Ovary (tissue), 10 donors: ENCODE measurements at places on chromosomes 4 and X.

DNA sequence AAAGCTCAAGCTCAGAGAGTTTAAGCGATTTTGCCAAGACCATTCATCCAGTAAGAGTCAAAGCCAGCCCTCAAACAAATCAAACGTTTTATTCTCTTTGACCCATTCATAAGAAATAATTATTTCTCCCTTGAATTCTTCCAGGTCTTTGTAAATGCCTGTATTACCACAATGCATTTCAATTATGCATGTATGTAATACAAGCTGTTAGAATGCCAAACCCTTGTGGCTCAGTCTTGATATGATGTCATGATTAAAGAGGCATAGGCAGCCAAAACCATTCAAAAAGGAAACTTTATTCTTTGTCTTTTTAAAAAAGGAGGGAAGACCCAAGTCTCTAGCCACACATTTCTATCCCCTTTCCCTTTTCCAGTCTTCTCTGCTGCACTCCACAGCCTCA lies 56.5 kb upstream of the PGM2 start:
- H3K4me3 ChIP-seq: no peak overlapping the region
- H3K27ac ChIP-seq: no peak overlapping the region
- H3K36me3 ChIP-seq: no peaks in the 10 kb centered on the region
- H3K4me1 ChIP-seq: no peaks in the 10 kb centered on the region
- DNase-seq: no peak
- H3K27me3 ChIP-seq: no peaks in the 10 kb centered on the region

DNA sequence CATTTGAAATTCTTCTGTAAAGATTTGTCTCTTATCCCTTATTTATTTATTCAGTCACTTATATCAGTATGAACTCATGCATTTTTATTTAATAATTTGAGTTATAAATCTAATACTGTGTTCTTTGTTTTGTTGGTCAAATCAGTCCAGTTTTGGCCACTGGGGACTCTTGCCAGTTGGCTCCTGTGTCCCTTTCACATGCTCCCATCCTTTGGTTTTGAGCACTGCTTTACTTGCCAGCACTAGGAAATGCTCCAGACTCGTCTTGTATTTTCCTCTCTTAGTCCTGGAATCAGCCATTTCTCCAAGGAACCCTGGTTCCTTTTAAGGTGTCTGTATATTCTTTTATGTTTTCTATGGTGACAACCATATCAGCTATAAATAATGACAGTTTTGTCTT lies 28.1 kb downstream of the KANTR start:
- no peaks in the 10 kb centered on the region for H3K27me3 ChIP-seq
- no peaks in the 10 kb centered on the region for H3K36me3 ChIP-seq
- no peak overlapping the region for H3K4me3 ChIP-seq
- no peaks in the 10 kb centered on the region for H3K4me1 ChIP-seq

DNA sequence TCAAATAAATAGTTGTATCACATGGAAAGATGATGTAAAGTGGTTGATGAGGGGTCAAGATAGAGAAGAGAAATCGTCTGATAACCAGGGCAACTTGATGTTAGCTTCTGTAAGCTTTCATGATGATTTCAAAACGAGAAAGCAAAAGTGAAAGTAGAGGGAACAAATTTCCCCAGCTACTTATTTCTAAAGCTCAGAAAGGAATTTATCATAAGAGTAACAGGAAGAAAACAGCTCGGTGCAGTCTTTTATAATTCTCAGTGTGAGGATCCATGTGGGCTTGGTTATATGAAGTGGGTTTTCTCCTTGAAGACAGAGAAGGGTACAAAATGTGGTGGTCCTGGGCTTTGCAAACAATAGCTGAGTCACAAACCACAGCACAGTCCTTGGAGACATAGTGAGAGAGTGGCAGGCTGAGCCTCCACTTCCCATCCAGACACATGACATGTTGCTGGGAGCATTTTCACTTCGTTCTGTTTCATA lies 32.1 kb upstream of the GLRA2 start:
- DNase-seq: no peak
- H3K27ac ChIP-seq: no peak overlapping the region
- no peaks in the 10 kb centered on the region for H3K36me3 ChIP-seq
- no peaks in the 10 kb centered on the region for H3K4me1 ChIP-seq
- no peaks in the 10 kb centered on the region for H3K27me3 ChIP-seq

DNA sequence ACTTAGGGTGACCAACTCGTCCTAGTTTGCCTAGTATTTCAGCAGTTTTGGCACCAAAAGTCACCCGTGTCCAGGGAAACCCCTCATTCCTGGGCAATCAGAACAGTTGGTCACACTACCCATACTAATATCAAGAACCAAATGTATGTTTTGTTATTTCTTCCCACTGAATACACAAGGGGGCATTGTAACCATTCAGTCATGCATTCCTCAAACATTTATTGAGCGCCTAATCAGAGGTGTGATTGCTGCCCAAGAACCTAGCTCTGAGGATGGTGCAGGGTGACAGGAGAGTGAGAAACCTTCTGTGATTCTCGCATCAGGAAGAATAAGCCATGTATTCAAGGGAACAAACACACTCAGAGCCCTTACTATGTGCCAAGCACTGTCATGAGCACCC lies 69.8 kb upstream of the RAI2 start:
- H3K27ac ChIP-seq: no peak overlapping the region
- no peak for DNase-seq
- no peaks in the 10 kb centered on the region for H3K27me3 ChIP-seq
- no peaks in the 10 kb centered on the region for H3K36me3 ChIP-seq
- no peaks in the 10 kb centered on the region for H3K4me1 ChIP-seq

GRCh38 chrX:107324493-107325310 lies 118.3 kb downstream of the DNAAF6 start:
- DNase-seq: peak; percentile 61
- H3K4me1 ChIP-seq: no peaks in the 10 kb centered on the region
- no peak overlapping the region for H3K27ac ChIP-seq
- H3K36me3 ChIP-seq: no peaks in the 10 kb centered on the region
- no peak overlapping the region for H3K4me3 ChIP-seq

- no peaks in the 10 kb centered on the region for H3K27me3 ChIP-seq
- peaks cover 14% of the 10 kb centered on the region for H3K4me1 ChIP-seq
- no peaks in the 10 kb centered on the region for H3K36me3 ChIP-seq
These were observed 14.3 kb downstream of the ABLIM2 start for GRCh38 chr4:8144359-8144758.

DNA sequence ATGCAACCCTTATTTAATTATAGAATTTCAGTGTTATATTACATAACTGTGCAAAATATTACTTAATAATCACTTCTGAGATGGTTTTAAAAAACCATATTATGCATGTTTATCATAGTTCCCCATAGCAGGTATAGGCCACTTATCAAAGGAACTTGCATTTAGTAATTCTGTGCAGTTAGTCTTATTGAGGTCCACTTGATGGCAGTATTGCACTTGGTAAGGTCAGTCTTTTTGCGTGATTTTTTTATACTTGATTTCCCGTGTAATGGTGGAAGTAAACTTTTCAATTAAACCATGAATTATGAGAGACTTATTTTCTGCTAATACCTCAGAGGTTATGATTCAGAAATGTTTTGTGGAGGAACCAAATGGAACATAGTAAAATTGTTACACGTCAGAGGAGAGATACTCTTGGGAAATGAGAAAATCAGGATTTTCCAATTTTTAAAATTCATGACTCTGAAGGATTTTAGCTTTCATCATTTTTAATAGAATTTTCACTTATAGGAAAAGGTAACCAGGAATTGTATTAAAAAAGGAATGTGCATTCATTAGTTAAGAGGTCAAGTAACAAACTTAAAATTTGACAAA lies 230.0 kb downstream of the CCSER1 start:
- no peak for DNase-seq
- no peak overlapping the region for H3K4me3 ChIP-seq
- H3K27ac ChIP-seq: no peak overlapping the region
- H3K36me3 ChIP-seq: no peaks in the 10 kb centered on the region

DNA sequence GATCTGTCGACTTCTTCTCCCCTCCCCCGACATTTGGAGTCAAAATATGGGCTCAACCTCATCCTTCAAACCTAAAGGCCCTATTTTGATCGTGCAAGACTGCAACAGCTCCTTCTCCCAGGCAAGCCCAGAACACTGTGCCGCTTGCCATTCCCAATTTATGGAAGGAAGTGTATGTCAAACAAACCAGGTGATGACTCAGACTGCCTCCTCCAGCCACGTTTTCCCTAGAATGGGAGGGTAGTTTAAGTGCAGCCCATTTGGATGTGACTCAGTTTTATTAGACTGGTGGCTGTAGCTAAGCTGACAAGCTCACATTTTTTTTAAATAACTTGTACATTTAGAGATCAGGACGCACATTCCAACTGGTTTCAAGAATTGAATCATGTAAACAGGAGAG lies 570.4 kb upstream of the DIPK2B start:
- peak overlapping the region; percentile 38 for H3K4me3 ChIP-seq
- no peaks in the 10 kb centered on the region for H3K27me3 ChIP-seq
- H3K36me3 ChIP-seq: no peaks in the 10 kb centered on the region

DNA sequence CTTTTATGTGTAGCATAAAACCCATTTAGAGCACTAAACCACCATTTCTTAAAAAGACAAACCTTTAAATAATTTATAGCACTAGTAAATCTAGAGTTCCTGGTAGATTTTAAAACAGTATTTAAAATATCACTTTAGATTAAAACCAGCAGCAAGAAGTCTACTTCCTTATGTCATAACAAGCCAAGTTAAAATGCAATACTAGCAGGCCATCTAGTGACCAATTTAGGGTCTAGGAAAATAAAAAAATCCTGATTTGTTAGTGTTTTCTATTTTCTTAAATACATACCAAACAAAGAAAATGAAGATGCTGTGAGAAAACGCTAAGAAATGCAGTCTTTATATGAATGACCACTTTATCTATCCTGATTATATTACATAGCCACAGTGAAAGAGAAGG lies 53.9 kb downstream of the PAPSS1 start:
- peaks cover 1% of the 10 kb centered on the region for H3K4me1 ChIP-seq
- no peak for DNase-seq
- no peak overlapping the region for H3K27ac ChIP-seq
- H3K27me3 ChIP-seq: no peaks in the 10 kb centered on the region
- H3K4me3 ChIP-seq: no peak overlapping the region

GRCh38 chrX:118504581-118504980 lies 9.0 kb downstream of the DOCK11 start:
- H3K36me3 ChIP-seq: no peaks in the 10 kb centered on the region
- H3K27me3 ChIP-seq: no peaks in the 10 kb centered on the region
- no peaks in the 10 kb centered on the region for H3K4me1 ChIP-seq
- H3K27ac ChIP-seq: no peak overlapping the region

- peak overlapping the region; percentile 27 for H3K4me3 ChIP-seq
- DNase-seq: peak; percentile 76
- H3K27ac ChIP-seq: no peak overlapping the region
- no peaks in the 10 kb centered on the region for H3K27me3 ChIP-seq
- H3K36me3 ChIP-seq: no peaks in the 10 kb centered on the region
These were observed 7.6 kb upstream of the HSD17B10 start for GRCh38 chrX:53441531-53442321.

DNA sequence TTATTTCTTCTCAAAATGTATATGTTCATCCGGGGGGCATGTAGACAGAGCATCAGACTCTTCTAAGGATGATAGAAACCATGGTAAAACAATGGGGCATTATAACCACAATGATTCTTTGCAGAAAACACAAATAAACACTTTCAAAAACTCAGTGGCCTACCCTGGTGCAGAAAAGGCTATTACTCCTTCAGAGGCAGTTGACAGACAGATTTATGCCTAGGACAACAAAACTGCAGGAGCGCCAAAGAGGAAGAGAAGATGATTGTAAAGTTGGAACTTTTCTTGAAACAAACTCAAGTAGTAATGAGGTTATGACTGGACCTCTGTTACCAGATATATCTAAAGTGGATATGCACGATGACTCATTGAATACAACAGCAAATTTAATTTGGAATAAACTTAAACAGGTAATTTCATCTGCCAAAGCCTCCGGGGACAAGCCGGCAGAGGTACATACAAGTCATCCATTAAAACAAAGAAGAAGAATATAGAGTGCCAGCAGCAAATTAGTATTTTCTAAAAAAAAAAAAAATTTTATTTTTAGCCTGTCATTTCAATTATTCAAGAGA lies 1068.4 kb upstream of the INTU start:
- no peak overlapping the region for H3K4me3 ChIP-seq
- no peaks in the 10 kb centered on the region for H3K27me3 ChIP-seq
- H3K27ac ChIP-seq: no peak overlapping the region
- H3K4me1 ChIP-seq: no peaks in the 10 kb centered on the region
- H3K36me3 ChIP-seq: no peaks in the 10 kb centered on the region

DNA sequence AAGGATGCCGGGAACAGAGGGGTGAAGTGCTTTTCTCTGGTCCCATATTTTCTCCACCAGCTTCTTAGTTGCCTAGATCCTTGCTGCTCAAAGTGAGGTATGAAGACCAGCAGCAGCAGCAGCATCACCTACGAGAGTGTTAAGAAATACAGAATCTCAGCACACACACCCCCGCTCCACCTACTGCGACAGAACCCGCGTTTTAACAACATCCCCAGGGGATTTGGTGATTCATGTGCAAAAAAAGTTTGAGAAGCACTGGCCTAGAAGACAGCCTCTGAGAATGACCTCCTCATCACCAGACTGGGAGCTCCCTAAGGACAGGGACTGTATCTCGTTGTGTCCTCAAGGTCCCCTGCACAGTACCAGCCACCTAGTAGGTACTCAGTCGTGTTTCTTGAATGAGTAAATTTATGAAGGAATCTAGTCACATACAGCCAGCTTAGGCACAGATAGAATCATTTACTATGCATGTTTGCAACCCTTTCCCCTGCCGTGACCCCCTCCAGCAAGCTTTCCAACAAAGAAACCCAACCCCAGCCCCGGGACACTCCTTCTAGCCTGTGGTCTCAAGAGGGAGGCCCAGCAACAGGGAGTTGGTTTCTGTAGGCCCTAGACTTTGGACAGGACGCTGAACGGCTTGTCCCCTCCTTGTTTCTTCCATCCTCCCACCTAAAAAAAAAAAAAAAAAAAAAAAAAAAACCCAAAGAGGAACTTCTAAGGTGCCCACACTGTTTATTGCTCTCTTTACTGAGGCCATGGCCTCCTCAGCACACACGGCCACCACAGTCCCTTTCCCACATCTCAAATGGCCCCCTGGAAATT lies 21.5 kb downstream of the RTL5 start:
- H3K4me1 ChIP-seq: no peaks in the 10 kb centered on the region
- DNase-seq: no peak

DNA sequence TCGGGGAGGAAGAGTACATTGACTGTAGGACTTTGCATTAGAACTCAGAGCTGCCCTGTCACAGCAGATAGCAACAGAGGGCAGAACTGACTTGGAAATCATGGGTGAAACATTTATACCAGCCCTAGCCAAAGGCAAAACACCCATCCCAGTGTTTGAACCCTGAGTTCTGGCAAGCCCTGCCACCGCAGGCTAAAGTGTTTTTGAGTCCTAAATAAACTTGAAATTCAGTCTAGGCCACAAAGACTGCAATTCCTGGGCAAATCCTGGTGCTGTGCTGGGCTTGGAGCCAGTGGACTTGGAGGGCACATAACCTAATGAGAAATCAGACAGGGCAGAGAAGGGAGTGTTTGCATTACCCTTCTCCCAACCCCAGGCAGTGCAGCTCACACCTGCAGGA lies 1015.7 kb downstream of the FSTL5 start:
- DNase-seq: no peak
- H3K36me3 ChIP-seq: no peaks in the 10 kb centered on the region
- H3K4me3 ChIP-seq: no peak overlapping the region
- H3K27me3 ChIP-seq: no peaks in the 10 kb centered on the region
- no peak overlapping the region for H3K27ac ChIP-seq

- H3K4me1 ChIP-seq: no peaks in the 10 kb centered on the region
- no peaks in the 10 kb centered on the region for H3K27me3 ChIP-seq
- peak overlapping the region; percentile 41 for H3K4me3 ChIP-seq
- H3K27ac ChIP-seq: no peak overlapping the region
- DNase-seq: no peak
These were observed 1.7 kb downstream of the TSPAN7 start for GRCh38 chrX:38563030-38563429.

GRCh38 chr4:150242820-150243458 lies 164.7 kb downstream of the DCLK2 start:
- H3K4me1 ChIP-seq: no peaks in the 10 kb centered on the region
- DNase-seq: peak; percentile 31
- H3K4me3 ChIP-seq: no peak overlapping the region
- H3K36me3 ChIP-seq: no peaks in the 10 kb centered on the region
- no peaks in the 10 kb centered on the region for H3K27me3 ChIP-seq
